Kidney capillary endothelial cell (primary cell): ENCODE measurements at places on chromosomes 4 and X.

GRCh38 chrX:79290596-79290995 is 76.5 kb downstream of the ITM2A start:
- DNase-seq, result no peak

- no peak for DNase-seq
These were observed 22.5 kb downstream of the OTUD6A start for GRCh38 chrX:70084592-70085240.

DNA sequence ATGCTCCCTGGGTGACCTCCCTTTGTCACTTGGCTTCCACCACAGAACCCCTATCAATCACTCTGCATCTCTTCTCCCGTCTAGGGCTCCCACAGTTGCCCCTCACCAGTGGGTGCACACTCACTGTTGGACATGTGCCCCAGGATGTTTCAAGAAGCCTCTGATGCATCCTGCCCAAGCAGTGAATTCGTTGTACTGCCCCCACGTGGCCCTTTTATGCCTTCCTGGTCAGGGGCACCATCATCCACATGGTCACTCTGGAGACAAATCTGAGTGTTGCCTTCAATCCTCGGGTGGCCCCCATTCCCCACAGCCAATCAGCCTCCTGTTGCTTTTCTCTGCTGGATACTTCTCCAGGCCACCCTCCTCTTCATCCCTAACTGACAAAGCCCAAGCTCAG is 12.2 kb downstream of the ITIH6 start:
- DNase-seq, result no peak

DNA sequence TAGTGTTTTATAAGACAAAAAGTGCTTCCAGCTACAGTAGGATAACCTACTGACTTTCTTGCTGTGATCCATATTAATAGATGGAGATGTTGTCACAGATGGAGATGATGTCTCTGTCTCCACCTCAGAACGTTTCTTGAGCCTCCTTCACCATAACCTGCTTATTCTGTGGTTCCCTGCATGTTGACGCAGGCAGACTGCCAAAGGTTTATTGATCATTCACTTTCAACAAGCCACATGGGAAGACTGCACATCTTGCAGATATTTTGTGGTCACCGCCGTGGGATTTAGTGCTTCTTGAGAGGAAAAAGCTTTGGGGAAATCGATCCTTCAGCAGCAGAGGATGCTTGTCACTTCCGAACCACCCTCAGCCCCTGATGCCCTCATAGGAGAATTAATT is 943.0 kb upstream of the PRKX start:
- no peak for DNase-seq

DNA sequence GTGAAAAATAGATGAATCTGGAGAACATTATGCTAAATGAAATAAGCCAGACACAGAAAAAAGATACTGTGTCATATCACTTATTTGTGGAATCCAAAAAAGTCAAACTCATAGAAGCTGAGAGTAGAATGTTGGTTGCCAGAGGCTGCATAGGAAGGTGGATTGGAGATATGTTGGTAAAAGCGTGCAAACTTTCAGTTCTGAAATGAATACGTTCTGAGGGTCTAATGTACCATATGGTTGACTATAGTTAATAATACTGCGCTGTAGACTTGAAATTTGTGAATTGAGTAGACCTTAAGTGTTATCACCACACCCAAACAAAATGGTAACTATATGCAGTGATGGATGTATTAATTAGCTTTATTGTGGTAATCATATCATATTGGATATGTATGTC is 45.0 kb upstream of the UPRT start:
- DNase-seq, result no peak
